Neural progenitor cell (in vitro differentiated cells): ENCODE measurements at places on chromosomes 2 and 18. TPM values are rescaled to one million over a fixed set of nuclear protein-coding genes. Genes with fewer than 3 reads are reported as not detected.
A peak's percentile ranks its signal among the peaks of the same experiment; 100 is the strongest.

Gene SGO2
- total RNA-seq: 46.4 and 83.8 TPM in 2 replicates

Gene EDAR
- total RNA-seq: not detected in 2 replicates

DNA sequence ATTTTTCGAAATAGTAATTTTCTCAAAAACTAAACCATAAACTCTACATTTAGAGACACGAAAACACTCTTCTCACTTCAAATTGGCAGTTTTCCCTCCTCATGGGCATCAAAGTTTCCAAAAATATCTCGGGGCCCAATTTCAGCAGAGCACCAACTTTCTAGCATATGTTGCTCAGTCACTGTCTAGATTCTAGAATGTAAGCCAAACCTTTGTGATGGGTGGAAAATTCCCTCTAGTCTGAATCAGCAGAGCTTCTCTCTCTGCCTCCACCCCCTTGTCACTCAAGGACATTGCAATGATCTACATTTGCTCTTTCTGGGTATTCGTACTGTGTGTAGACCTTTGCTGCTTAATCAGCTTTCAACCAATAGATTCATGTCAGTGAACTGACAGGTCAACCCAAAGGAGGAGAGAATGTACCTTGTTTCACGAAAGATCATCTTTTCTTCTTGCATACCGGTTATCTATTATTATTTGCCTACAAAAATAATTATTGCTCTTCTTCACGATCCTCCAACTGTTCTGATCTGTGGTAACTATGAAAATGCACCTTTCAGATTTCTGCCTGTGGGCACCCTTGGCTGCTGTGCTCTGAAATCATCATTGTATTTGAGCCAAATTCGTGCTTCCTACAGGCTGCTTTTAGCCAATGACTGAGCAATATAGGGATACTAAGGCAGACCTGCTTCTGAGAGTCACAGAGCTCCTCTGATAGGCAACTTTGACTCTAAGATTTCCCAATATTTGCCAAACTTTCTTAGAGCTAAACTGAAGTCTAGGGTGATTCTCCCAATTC is 38.7 kb upstream of the GLS start:
- no peaks in the 10 kb centered on the region for H3K4me1 ChIP-seq
- H3K4me3 ChIP-seq: no peak overlapping the region
- H3K27ac ChIP-seq: no peak overlapping the region
- no peaks in the 10 kb centered on the region for H3K27me3 ChIP-seq
- H3K36me3 ChIP-seq: no peaks in the 10 kb centered on the region

DNA sequence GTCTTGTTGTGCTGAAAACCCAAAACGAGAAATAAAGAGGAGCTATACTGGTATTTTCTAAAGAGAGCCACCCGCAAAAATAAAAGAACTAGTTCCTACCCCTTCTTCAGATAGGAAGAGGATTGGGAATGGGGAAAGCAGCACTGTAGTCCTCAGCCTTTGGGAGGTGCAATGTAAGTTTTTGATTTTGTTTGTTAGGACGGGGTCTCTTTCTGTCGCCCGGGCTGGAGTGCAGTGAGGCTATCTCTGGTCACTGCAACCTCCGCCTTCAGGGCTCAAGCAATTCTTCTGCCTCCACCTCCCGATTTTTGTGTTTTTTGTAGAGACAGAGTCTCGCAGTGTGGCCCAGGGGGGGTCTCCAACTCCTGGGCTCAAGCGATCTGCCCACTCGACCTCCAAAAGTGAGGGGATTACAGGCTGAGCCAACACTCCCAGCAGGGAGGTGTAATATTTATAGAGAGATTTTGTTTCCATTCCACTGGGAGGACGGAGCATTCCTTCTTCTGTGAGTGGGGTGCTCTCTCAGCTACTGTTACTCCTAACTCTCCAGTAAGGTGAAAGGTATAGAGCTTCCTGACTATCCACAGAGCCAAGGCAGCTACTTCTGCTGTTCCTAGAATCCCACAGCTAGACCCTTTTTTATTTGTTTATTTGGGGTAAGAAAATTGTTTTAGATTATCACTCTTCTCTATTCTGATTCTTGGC is 13.1 kb upstream of the GULP1 start:
- H3K27me3 ChIP-seq: no peaks in the 10 kb centered on the region
- H3K4me1 ChIP-seq: peaks cover 31% of the 10 kb centered on the region
- no peaks in the 10 kb centered on the region for H3K36me3 ChIP-seq
- H3K4me3 ChIP-seq: peak overlapping the region; percentile 36
- peak; percentile 36 for DNase-seq
- H3K27ac ChIP-seq: peak overlapping the region; percentile 66

- no peak overlapping the region for H3K4me3 ChIP-seq
- no peaks in the 10 kb centered on the region for H3K4me1 ChIP-seq
- H3K27ac ChIP-seq: no peak overlapping the region
- DNase-seq: no peak
Observed at GRCh38 chr2:242053921-242054320, 184.4 kb downstream of the RTP5 start.

DNA sequence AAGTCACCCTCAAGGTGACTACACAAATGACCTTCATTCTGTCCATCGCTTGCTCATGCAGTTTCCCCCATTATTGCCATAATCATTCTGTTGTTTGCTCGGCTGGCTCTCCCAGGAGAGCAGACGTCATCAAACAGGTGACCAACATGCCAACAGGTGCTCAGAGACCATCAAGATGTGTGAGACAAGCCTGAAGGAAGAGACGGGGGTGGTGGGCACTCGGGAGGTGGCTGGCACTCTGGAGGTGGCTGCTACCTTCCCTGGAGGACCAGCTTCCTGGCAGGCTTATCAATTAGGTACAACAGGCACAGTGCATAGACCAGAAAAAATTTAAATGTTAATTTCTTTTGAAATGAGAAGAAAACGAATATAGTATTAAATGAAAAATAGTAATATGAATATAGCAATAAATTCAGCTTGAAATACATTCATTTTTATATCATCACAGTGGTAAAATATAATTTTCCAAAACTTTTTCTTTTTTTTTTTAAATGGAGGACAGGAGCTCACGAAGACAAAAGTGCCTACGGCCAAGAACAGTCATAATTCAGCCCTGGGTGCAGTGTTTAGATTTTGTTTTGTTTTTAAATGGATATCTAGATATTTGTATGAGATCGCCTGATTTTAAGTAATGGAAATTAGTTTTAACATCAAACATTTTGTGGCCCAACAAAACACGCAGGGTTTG is 16.9 kb upstream of the HAAO start:
- no peaks in the 10 kb centered on the region for H3K36me3 ChIP-seq
- H3K27me3 ChIP-seq: peaks cover 16% of the 10 kb centered on the region
- no peak overlapping the region for H3K27ac ChIP-seq
- no peak for DNase-seq
- H3K4me3 ChIP-seq: peak overlapping the region; percentile 62

Gene CYP27C1
- 3.0 and 3.8 TPM in 2 replicates for total RNA-seq

Gene BOLL
- total RNA-seq: not detected in 2 replicates

DNA sequence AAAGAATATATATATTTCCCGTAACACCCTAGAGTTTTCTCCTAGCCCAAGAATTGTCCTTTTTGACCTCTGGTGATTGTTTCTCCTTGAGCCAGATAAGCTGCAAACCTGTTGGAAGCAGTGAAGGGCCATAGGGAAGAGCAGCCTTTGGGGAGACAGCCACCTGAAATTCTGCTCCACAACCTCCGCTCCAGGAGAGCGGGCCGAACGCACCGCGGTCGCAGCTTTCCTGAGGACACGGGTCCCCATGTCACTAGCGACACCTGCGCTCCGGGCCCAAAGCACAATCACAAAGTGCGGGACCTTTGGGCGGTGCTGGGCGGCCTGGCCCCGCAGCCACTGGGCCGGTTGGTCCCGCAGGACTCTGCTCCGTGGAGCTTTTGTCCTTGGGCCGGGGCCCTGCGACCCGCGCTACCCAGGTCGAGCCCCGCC is 557 bp upstream of the DSG2 start:
- no peak for DNase-seq
- H3K4me3 ChIP-seq: peak overlapping the region; percentile 69
- no peak overlapping the region for H3K27ac ChIP-seq
- H3K36me3 ChIP-seq: no peaks in the 10 kb centered on the region
- peaks cover 19% of the 10 kb centered on the region for H3K4me1 ChIP-seq

GRCh38 chr18:11981543-11982366 is 448 bp downstream of the IMPA2 start:
- peak overlapping the region; percentile 91 for H3K4me3 ChIP-seq
- peaks cover 29% of the 10 kb centered on the region for H3K4me1 ChIP-seq
- peak; percentile 87 for DNase-seq
- peak overlapping the region; percentile 72 for H3K27ac ChIP-seq
- no peaks in the 10 kb centered on the region for H3K36me3 ChIP-seq

DNA sequence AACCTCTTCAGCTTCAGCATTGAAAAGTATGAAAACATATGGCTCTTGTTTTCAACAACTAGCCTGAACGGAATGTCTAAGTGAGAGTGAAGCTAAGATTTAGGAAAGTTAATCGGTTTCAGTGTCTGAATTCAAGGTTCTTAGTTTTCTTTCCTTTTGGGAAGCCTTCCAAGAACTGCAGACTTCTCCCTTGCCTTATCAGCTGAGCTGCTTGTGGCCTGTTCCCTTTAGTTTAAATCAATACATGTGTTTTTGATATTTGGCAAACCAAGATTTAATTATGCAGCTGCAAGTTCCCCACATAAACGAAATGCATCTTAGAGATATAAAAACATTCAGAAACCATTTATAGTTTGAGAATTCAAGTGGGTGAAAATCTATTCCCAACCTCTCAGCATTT is 274.3 kb upstream of the NRP2 start:
- H3K4me3 ChIP-seq: no peak overlapping the region
- H3K4me1 ChIP-seq: no peaks in the 10 kb centered on the region
- DNase-seq: no peak
- H3K27ac ChIP-seq: no peak overlapping the region

Gene CKAP2L
- 28.2 and 53.7 TPM in 2 replicates for total RNA-seq

DNA sequence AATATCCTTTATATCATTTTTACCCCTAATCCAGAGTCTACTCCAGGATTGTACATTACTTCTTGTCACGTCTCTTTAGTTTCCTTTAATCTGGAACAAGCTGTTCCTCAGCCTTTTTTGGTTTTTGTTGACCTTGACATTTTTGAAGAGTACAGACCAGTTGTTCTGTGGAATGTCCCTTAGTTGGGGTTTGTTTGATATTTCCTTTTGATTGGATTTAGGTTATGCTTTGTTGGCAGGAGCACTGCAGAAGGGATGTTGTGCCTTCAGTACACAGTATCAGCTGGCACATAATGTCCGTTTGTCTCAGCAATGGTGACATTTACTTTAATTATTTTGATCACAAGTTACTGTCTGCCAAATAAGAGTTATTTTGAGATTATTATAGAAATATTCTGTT is 160.6 kb downstream of the MEIS1 start:
- H3K27ac ChIP-seq: no peak overlapping the region
- no peak for DNase-seq
- no peaks in the 10 kb centered on the region for H3K36me3 ChIP-seq
- no peak overlapping the region for H3K4me3 ChIP-seq
- H3K4me1 ChIP-seq: peaks cover 7% of the 10 kb centered on the region

Gene SAG
- 0.03 TPM in 1 of 2 replicates, not detected in the other for total RNA-seq

Gene SLC4A3
- 0.88 and 3.7 TPM in 2 replicates for total RNA-seq

- no peak for DNase-seq
- no peak overlapping the region for H3K27ac ChIP-seq
- H3K36me3 ChIP-seq: no peaks in the 10 kb centered on the region
Observed at GRCh38 chr2:64021578-64021977, 2.4 kb upstream of the VPS54 start.

- H3K27ac ChIP-seq: no peak overlapping the region
- DNase-seq: no peak
- peaks cover 24% of the 10 kb centered on the region for H3K4me1 ChIP-seq
- no peaks in the 10 kb centered on the region for H3K36me3 ChIP-seq
Observed at GRCh38 chr2:69634196-69634821, 9.2 kb downstream of the AAK1 start.

GRCh38 chr2:233700028-233700635 is 7.4 kb downstream of the UGT1A6 start:
- no peaks in the 10 kb centered on the region for H3K36me3 ChIP-seq
- peak; percentile 85 for DNase-seq
- H3K27ac ChIP-seq: peak overlapping the region; percentile 45
- H3K4me3 ChIP-seq: no peak overlapping the region
- H3K27me3 ChIP-seq: no peaks in the 10 kb centered on the region

DNA sequence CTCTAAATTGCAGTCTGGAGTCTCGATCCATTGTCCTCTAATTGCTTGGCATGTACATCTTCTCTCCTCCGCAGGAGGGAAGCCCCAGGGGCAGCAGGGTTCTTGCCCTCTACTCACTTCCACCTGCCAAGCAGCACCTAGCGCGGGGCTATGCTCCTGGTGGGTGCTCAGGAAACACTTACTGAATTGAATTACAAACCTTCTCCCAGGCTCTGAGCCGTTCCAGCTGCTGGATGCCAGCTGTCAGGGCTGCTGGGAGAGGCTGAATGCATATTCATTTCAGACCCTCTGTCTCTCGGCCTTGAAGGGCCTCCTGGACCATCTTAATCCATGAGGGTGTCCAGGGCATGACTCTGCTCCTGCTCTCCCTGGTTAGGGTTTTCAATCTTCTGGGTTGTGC is 94.0 kb downstream of the CELF4 start:
- H3K4me1 ChIP-seq: no peaks in the 10 kb centered on the region
- DNase-seq: no peak

- H3K36me3 ChIP-seq: no peaks in the 10 kb centered on the region
- peaks cover 20% of the 10 kb centered on the region for H3K4me1 ChIP-seq
- no peaks in the 10 kb centered on the region for H3K27me3 ChIP-seq
- peak overlapping the region; percentile 99 for H3K4me3 ChIP-seq
- DNase-seq: no peak
- H3K27ac ChIP-seq: no peak overlapping the region
Observed at GRCh38 chr18:11850821-11851145, 430 bp upstream of the CHMP1B start.

DNA sequence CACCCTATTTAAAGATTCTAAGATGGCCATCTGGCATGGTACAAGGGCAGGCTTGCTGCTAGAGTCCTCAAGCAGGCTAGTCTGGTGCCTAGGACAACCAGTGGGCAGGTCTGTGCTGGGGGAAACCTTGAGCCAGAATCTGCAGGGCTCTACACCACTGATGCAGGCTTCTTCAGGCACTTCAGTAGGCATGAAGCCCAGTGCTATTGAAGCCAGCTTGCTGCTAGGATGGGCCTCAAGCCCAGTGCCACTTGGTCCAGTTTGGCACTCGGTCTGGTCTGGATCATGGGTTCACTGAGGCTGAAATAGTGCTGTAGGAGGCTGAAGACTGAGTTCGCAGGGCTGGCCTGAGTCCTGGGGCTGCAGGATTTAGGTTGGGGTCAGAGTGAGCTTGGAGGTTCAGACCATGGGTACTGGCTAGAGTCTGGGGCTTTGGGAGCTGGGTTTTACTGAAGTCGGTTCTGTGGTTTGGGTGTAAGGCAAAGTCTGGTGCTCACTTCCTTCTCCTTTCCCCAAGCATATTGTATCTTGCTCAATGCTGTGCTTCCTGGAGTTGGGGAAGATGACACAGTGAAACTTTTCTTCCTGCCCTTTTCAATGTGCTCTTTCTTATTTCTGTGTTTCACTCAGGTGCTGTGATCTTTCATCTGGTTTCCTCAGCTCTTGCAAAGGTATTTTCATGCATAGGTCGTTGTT is 41.2 kb downstream of the SP100 start:
- H3K36me3 ChIP-seq: no peaks in the 10 kb centered on the region
- no peak overlapping the region for H3K27ac ChIP-seq
- no peak overlapping the region for H3K4me3 ChIP-seq
- DNase-seq: no peak

Gene MC2R
- not detected in 2 replicates for total RNA-seq
